KG1 (cell line): ENCODE measurements at places on chromosomes 12 and 14.
A peak's percentile ranks its signal among the peaks of the same experiment; 100 is the strongest.

DNA sequence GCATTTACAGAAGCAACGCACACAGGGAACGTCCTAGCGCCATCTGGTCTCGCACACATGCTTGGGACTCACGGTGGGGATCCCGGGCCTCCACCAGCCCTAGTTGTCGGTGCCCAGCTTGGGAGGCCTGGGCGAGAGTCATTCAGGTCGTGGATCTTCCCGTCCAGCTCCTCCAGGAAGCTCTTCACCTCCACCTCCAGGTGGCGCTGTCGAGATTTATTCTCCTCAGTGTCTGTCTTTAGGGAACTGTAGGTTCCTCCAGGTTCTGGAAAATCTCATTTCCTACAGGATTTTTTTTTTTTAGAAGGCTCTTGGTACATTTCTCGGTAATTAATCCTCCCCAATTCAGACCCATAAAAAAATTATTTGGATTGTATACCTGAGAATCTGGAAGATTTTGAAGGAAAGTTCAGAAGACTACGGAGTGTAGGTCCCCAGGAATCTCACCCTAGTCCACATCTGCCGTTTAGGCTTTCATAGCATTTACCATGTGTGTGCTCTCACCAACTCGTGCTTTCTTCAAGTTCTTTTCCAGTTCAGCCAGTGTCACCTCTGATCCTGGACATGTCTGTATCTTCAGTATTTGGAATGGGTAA, 910.0 kb downstream of the TMEM121 start:
- no peak for DNase-seq

- DNase-seq, result peak; percentile 8
These were observed 187.2 kb upstream of the NEDD1 start for GRCh38 chr12:96719660-96720362.

DNA sequence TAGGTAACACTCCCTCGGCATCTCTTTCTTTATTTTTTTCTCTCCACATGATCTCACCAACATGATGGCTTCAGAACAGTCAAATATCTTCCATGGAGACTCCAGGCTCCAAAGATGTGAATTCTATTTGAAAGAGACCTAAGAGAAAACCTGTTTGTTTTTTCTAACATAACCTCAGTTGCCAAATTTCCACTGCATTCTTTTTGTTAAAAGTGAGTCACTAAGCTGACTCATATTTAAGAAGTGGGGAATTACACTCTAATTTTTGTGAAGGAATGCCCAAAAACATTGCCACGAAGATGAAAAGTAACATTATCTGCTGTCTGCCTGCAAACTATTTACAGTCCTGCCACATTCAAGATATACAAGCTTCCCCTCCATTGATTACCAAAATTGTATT, 1337.6 kb downstream of the LRFN5 start:
- DNase-seq, result no peak

DNA sequence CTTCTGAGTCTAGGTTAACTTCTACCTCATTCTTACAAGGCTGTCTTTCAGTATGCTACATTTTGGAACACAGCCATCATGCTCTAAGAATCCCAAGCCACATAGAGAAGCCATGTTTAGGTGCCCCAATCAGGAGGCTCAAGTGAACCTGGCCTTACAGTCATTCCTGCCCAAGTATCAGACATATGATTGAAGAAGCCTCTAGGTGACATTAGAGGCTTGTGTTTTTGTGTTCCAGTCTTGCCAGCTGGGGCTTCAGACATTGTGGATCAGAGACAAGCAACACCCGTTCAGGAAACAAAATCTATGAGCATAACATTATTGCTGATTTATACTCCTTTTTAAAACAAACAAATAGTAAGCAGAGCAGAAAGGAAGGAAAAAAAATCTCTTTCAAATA, 8.1 kb upstream of the SLC16A7 start:
- DNase-seq, result no peak

DNA sequence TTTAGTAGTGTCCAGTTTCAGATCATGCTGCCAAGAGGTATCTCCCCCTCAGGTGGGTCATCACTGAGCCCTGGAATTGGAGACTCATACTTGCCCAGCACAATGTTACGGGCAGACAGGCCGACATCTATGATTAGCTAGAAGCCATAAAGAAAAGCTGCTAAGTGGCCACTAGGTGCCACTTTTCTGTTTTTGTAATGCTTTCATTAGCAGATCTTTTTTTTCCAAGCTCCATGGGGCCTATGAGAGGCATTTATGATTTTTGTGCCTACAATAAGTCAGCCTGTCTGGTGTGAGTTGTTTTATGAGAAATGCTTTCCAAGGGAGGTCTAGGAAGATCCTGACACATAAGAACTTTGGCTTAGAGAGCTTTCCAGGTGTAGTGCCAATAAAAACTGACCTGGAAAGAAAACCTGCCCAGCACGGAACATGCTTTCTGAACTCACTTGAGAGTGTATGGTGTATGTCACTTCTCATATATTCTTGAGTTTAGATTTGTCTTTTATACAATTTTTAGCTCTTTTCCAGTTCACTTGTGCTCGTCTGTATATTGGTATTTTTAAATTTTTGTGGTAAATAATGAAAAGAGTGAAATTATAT, 21.8 kb upstream of the SMCO2 start:
- no peak for DNase-seq

- no peak for DNase-seq
These were observed 49.2 kb downstream of the MBIP start for GRCh38 chr14:36271222-36271621.

GRCh38 chr12:81809829-81810595, 50.9 kb upstream of the PPFIA2 start:
- DNase-seq, result no peak

GRCh38 chr14:100203962-100204834, 34.7 kb upstream of the YY1 start:
- DNase-seq, result no peak

DNA sequence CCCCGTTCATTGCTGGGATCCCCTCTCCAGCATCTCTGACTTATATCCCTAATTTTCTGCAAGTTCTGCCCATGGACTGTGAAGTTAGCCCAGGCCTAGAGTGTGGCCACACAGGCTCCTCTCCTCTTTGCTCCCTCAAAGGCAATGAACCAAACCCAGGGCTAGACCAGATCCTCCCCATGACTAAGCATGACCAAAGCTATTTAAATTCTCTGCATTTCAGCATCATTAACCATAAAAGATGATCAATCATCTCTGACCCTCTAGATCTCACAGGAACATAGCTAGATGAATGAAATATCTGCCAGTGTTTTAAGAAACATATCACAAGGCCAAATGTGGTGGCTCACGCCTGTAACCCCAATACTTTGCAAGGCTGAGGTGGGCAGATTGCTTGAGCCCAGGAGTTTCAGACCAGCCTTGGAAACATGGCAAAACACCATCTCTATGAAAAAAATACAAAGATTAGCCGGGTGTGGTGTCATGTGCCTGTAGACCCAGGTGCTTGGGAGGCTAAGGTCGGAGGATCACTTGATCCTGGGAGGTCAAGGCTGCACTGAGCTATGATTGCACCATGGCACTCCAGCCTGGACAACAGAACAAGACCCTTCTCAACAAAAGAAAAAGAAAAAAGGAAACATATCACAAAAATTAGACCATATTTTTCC, 2.2 kb upstream of the KRT3 start:
- DNase-seq, result no peak

DNA sequence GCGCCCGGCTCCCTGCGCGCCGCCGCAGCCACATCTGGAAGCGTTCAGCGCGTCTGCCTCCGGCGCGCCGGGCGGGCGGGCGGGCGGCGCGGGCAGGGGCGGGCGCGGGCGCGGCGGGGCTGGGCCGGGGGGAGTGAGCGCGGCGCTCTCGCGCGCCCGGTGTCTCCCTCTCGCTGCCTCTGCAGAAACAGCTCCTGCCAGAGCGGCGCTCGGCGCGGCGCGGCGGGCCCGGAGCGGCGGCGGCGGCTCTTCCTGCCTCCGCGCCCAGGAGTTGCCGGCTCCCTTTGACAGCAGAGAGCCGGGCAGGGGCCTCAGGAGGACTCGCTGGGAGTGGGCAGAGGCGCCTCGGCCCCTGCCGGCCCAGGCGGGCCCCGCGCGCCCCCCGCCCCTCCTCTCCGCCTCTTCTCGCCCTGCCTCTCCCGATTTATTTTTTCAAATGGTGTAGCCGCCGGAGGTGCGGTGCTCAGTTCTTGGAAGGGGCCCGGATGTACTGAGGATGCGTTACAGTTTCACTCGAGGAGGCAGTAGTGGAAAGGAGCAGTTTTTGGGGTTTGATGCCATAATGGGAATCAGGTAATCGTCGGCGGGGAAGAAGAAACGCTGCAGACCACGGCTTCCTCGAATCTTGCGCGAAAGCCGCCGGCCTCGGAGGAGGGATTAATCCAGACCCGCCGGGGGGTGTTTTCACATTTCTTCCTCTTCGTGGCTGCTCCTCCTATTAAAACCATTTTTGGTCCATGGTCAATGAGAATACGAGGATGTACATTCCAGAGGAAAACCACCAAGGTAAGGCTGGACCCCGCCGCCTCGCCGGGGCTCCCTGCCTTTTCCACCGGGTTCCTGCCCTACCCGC, at the start of gene CACNA1C:
TSS of gene CACNA1C (plus strand) at position 162 of the 853 bp plus-strand sequence. CDS start at position 738, 576 bp downstream.
- no peak for DNase-seq

- no peak for DNase-seq
These were observed 42.4 kb downstream of the PDE3A start for GRCh38 chr12:20410734-20411133.

DNA sequence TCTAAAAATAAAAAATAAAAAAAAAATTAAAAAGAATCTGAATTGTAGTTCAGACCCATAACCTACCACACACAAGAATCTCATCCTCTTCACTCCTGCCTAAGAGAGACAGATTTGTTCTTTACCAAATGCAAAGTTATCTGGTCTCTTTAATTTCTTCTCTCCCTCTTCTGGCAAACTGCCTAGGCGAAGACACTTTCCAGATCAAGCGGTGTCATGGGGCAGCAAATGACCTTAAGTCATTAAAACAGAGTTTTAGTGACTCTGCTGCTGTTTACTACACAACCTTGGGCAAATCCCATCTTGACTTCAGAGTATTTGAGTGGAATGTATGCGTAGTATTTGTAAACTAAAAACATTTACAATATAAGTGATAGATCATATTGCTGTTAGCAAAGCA, 60.9 kb upstream of the NID2 start:
- no peak for DNase-seq

DNA sequence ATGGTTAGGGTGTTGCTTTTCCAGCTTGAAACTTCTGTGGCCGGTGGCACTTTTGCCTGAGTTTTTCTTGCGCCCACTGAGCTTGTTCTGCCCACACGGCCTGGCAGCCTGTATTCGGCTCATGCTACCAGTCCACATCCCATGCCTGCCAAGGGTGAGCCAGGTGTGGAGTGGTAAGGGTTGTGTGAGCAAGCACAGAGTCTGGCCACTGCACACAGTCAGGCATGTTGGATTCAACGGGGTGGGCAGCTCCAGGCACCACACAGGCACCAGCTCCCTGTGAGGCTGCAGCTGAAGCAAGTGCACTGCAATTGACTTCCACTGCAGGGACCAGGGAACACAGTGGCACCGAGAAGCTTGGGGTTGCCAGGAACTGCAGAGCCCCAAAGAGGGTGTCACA, 18.8 kb upstream of the NTS start:
- DNase-seq, result no peak

GRCh38 chr14:53325176-53325806, 172.2 kb upstream of the DDHD1 start:
- DNase-seq, result no peak

- DNase-seq, result no peak
These were observed 1137.1 kb downstream of the FSCB start for GRCh38 chr14:43369710-43370564.

DNA sequence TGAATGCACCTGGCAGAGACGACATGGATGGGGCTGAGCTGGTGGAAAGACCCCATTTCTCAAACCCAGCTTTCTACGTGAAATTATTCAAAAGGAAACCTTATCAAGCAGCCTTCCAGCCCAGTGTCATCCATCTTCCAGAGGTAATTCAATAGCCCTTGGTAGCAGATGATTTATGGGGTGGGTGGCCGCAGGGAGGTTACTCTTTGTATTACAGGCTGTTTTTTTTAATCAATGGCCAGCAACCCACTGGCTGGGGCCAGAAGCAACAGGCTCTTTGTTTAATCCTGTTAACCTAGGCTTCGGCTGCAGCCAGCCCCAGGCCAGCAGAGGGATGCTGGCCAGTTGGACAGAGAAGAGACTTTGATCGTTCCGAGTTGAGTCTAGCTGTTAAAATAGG, 139.8 kb upstream of the SRRM4 start:
- DNase-seq, result no peak

- DNase-seq, result no peak
These were observed 403.3 kb downstream of the ADAMTS20 start for GRCh38 chr12:43148691-43149090.

DNA sequence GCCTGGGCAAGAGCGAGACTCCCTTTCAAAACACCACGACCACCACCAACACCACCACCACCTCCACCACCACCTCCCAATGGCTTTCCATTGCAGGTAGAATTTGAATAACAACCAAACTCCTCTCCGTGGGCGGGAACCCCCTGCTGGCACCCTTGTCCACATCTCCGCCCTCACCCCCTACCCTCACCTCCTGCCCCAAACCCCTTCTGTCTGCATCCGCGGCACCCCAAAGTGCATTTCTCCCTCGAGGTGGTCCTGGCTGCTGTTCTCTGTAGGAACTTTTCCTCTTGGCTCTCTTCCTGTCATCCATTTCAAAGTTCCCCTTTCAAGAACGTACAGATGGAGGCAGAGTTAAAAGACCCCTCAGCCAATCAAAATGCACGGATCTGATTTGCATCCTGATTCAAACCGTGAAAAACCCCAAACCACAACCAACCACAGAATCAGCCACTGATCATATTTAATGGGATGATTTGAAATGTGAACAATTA, 3.8 kb downstream of the SDSL start:
- no peak for DNase-seq

- no peak for DNase-seq
These were observed 115.9 kb downstream of the FGD4 start for GRCh38 chr12:32515137-32515873.

- DNase-seq, result no peak
These were observed 3.4 kb downstream of the ACTN1 start for GRCh38 chr14:68975667-68976066.

GRCh38 chr12:47366579-47366978, 286.8 kb upstream of the AMIGO2 start:
- DNase-seq, result no peak

DNA sequence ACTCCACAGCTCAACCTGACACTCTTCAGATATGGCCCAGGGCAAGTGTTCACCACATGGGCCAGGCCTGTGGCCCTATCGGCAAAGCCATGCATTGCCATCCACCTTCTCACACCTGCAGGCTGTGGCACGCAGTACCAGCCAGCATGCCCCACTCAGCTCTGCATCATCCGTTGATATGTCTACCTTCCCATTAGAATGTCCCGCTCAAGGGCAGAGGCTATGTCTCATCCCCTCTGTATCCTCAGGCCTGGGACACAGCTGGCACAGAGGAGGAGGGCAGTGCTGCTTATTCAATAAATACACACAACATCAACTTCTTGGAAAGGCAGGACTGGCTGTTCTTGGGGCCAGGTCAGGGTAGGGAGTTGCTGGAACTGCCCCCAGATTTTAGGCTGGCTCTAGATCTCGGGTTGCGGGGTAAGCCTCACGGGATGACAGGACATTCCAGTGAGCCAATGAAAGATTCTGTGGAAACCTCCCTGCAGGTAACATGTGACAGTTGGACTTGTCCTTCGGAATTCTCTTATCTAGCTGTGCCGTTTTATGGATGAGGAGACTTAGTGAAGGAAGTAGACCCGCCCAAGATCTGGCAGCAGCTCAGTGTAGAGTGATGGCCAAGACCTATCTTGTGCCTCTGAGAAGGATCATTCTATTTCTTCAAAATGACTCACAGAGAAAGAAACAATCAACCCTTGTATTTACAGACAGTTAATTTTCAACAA, 25.6 kb downstream of the SYNE3 start:
- DNase-seq, result no peak

- DNase-seq, result no peak
These were observed 454.2 kb downstream of the AEBP2 start for GRCh38 chr12:19893514-19893913.

- DNase-seq, result no peak
These were observed 60.2 kb upstream of the RTRAF start for GRCh38 chr14:51929166-51929565.
